Spleen (tissue), 13 donors: ENCODE measurements at places on chromosomes 16 and 17. TPM values are rescaled to one million over a fixed set of nuclear protein-coding genes. Genes with fewer than 3 reads are reported as not detected.

DNA sequence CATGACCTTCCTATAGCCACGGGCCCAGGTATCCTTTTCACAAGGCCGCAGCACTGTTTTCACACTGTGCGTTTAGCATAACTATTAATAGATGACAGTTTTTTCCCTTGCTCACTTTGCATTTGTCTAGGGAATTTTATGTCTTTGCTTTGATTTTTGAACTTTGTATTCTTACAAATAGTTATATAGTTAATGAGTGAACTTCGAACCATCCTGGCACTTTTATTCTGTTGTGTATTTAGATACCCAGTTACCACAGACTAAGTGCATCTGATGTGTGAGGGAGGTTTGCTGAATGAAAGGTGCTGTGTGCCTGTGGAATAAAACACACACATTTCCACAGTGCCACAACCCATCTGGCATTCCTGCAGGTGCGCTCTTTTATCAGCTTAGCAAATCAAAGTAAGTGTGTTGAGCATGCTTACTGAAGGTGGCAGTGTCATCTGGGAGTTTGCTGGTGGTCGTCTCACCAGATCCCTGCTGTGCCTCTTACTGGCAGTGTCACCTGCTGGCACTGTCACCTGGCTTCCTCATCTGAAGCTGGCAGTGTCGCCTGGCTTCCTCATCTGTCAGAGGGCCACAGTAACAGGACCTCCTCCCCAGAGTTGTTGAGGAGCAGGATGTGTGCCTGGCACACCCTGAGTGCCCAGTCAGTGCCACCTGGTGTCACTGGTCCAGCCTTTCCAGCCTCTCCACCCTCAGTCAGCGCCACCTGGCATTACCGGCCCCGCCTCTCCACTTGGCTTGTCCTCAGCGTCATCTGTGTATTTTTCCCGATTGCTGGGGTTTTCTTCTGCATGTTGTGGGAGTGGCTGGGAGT lies 37.6 kb downstream of the USP10 start:
- peaks cover 66% of the 10 kb centered on the region for H3K36me3 ChIP-seq
- no peak overlapping the region for H3K4me3 ChIP-seq
- H3K27ac ChIP-seq = no peak overlapping the region
- peaks cover 51% of the 10 kb centered on the region for H3K4me1 ChIP-seq
- no peak for DNase-seq

DNA sequence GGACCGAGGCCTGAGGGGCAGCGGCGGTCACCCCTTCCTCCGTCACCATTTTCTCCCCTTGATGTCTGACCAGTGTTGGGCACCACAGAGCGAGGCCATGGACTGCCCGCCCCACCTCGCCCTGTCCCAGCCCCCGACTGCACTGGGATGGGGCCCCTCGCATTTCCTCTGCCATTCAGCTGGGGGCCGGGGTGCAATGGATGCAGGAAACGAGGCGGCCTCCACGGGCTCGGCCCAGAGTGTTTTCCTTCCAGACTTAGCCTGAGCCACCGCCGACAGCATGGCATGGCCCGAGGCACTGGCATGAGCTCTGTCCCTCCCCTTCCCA lies 44.6 kb upstream of the ZC3H18 start:
- H3K4me3 ChIP-seq = no peak overlapping the region
- DNase-seq = no peak
- peaks cover 26% of the 10 kb centered on the region for H3K4me1 ChIP-seq
- H3K36me3 ChIP-seq = no peaks in the 10 kb centered on the region
- H3K27ac ChIP-seq = peak overlapping the region; percentile 79

- H3K4me3 ChIP-seq = no peak overlapping the region
- H3K36me3 ChIP-seq = no peaks in the 10 kb centered on the region
- peak overlapping the region; percentile 76 for H3K27ac ChIP-seq
- peaks cover 18% of the 10 kb centered on the region for H3K4me1 ChIP-seq
- no peak for DNase-seq
- H3K27me3 ChIP-seq = no peaks in the 10 kb centered on the region
These were observed 9.4 kb upstream of the MYL4 start for GRCh38 chr17:47199627-47200324.

DNA sequence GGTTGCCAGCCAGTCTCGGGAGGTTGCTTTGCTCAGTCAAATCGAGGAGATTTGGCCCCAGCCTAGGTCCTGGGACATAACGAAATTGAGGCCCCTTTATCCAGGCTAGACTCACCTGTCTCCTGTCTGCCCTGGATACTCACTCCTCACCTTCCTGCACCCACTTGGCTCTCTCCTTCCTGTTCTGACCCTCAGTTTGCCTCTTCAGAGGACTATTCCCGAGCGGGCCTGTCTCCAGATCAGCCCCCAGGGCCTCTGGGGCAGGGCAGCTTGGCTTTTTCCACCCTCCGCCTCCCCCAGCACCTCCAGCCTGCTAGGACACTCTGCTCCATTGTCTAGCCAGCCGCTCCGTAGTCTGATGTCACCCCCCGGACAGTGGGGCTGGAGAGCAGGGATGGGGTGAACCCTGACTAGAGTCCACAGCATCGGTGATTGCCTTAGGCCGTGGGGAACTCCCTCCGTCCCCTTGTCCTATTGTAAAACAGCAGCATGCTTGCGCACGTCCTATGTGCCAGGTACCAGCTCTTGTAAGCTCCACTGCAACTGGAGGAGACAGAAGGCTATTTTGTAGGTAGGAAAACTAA lies 8.8 kb downstream of the WFIKKN2 start:
- H3K4me1 ChIP-seq = no peaks in the 10 kb centered on the region
- DNase-seq = no peak
- H3K27ac ChIP-seq = no peak overlapping the region
- no peaks in the 10 kb centered on the region for H3K36me3 ChIP-seq

- peak; percentile 81 for DNase-seq
- no peak overlapping the region for H3K27ac ChIP-seq
- H3K4me3 ChIP-seq = no peak overlapping the region
- no peaks in the 10 kb centered on the region for H3K27me3 ChIP-seq
These were observed 436.4 kb downstream of the SOX9 start for GRCh38 chr17:72556944-72557826.

- H3K27me3 ChIP-seq = peaks cover 9% of the 10 kb centered on the region
- H3K4me1 ChIP-seq = peaks cover 71% of the 10 kb centered on the region
- H3K27ac ChIP-seq = no peak overlapping the region
- no peaks in the 10 kb centered on the region for H3K36me3 ChIP-seq
- H3K4me3 ChIP-seq = no peak overlapping the region
These were observed 3.1 kb downstream of the BAIAP2 start for GRCh38 chr17:81037798-81038733.

GRCh38 chr17:30379303-30379902 lies 676 bp downstream of the CPD start:
- peak overlapping the region; percentile 80 for H3K4me3 ChIP-seq
- H3K27me3 ChIP-seq = no peaks in the 10 kb centered on the region
- H3K36me3 ChIP-seq = no peaks in the 10 kb centered on the region
- peak; percentile 89 for DNase-seq
- H3K4me1 ChIP-seq = peaks cover 32% of the 10 kb centered on the region

GRCh38 chr16:16007743-16008111 lies 58.3 kb downstream of the ABCC1 start:
- H3K4me1 ChIP-seq = peaks cover 33% of the 10 kb centered on the region
- no peaks in the 10 kb centered on the region for H3K27me3 ChIP-seq
- peaks cover 30% of the 10 kb centered on the region for H3K36me3 ChIP-seq
- H3K27ac ChIP-seq = peak overlapping the region; percentile 74
- no peak overlapping the region for H3K4me3 ChIP-seq

- no peaks in the 10 kb centered on the region for H3K27me3 ChIP-seq
- no peak overlapping the region for H3K4me3 ChIP-seq
- H3K4me1 ChIP-seq = no peaks in the 10 kb centered on the region
- no peak for DNase-seq
These were observed 155.6 kb downstream of the HS3ST2 start for GRCh38 chr16:22969567-22969966.

DNA sequence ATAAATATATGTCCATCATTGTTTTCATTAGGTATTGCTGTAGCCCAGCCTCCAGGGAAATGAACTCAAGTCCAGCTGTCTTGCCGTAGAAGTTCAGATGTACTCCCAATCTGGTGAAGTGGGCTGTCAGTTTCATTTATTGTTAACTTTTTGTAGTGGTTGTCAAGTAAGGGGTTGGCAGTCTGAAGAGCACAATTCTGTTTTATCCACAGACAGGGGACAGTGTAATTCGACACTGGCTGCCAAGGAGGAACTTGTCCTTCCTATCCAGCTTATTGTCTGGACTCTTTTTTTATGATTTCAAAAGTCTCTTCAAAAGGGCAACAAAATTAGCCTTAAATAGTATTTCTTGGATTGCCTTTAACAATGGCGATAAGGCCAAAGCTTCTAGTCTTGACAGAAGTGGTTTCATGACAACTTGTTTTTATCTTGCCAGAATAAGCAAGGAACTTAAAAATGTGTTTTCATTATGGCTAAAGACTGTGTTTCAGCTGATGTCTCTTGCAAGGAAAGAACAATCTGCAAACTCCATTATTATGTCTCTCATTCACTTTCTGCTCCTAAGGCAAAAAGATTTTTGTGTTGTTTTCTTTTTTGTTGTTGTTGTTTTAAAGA lies 73.9 kb upstream of the TANC2 start:
- H3K4me1 ChIP-seq = no peaks in the 10 kb centered on the region
- no peaks in the 10 kb centered on the region for H3K36me3 ChIP-seq
- H3K27me3 ChIP-seq = no peaks in the 10 kb centered on the region

Gene ACSM2B
- not detected for total RNA-seq

Gene TBC1D3D
- 0.37 TPM for total RNA-seq

Gene TMEM106A
- total RNA-seq = 29.5 TPM

Gene CSH1
- total RNA-seq = not detected

Gene SMTNL2
- 0.42 TPM for total RNA-seq

Gene TSR3
- total RNA-seq = 38.2 TPM

Gene ABCC12
- total RNA-seq = not detected

Gene PRKCB
- 284 TPM for total RNA-seq
